ENCODE measurements at places on chromosomes 2 and 18. TPM values are rescaled to one million over a fixed set of nuclear protein-coding genes. Genes with fewer than 3 reads are reported as not detected.
A peak's percentile ranks its signal among the peaks of the same experiment; 100 is the strongest.

NPAS2 gene
- 13.9 TPM for total RNA-seq

- peak; percentile 52 for DNase-seq
Measured at GRCh38 chr2:149573760-149574159, 13.8 kb downstream of the MMADHC start.

DNA sequence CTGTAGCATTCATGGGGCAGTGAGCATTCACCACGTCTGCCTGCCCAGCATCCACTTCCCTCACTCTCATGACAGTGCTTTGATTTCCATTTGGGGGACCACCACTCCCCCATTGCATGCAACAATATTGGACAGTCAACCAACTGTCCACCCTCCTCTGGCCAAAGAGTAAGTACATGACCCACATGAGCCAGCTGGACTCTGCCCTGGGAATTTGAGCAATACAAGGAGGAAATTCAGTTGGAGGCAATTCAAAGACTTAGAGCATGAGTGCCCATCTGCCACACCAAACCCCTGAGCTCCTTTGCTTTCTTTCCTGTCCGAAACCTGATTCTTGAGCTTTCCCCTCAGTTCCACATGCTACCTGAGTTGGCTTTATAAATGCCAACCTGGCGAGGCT is 41.7 kb upstream of the PNO1 start:
- DNase-seq, result no peak

DNA sequence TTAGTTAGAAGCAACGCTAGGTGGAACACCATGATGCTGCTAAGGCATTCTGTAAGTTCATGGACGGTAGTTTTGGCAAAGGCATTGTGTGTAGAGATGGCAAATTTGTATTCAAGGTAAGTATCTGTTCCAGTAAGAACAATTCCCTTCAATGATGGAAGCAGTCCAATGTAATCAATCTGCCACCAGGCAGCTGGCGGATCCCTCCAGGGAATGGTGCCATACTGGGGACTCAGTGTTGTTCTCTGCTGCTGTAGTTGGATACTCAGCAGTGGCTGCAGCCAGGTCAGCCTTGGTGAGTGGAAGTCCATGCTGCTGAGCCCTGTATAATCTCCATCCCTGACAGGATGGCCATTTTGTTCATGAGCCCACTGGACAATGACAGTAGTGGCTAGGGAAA is 62.8 kb downstream of the ARL6IP6 start:
- no peak for DNase-seq

- DNase-seq, result no peak
Measured at GRCh38 chr18:54713386-54713785, 114.9 kb upstream of the RAB27B start.

INO80C gene
- 4.8 TPM for total RNA-seq

TSGA10 gene
- 1.9 TPM for total RNA-seq

DNA sequence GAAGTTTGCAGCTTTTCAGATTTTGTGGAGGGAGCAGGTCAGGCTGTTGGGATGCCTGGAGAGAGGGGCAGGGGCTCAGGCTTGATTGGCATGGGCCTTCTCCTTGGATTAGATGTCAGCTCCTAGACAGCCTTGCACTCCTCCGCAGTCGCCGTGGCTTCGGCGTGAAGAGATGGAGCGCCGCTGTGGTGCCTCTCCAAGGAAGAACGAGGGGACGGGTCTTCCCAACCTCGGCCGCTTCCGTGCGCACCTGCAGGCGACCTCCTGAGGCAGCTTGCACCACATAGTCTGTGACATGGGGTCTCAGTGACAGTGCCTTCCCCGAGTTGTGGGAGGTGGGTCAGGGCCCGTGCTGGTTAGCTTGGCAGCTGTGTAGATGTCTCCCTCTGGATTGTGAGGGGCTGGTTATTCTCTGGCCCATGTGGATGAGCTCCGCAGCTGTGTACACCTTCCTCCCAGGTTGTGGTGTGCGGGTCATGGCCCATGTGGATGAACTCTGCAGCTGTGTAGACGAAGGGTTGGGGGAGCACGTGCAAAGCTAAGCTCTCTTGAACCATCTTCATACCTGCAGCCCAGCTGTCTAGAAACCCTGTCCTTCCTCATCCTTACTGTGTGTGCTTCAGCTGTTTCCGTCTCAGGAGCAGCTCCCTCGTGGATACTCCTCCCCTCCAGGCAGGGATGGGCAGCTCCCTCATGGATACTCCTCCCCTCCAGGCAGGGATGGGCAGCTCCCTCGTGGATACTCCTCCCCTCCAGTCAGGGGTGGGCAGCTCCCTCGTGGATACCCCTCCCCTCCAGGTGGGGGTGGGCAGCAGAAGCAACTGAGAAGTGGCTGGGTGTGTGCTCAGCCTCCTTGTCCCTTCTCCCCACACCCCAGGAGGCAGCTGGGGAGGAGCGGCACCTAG is 170.3 kb downstream of the LDLRAD4 start:
- no peak for DNase-seq

NOSTRIN gene
- 0.43 TPM for total RNA-seq

DNA sequence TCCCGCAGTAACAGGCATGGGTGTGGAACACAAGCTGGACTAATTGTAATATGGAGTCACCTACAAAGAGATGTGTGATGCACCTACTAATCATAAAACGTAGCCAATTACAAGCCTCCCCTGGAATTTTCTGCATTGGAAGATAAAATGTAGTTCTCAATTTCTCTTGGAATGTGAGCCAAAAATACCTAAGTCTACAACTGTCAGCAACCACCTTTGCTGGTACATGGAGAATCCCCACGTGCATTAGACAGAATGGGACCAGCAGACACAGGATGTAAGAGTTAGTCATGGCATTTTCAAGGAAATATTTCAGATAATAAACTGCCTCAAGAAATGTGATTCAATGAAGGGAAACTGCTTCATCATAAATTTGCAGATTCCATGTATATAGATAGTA is 85.6 kb upstream of the DCC start:
- no peak for DNase-seq

GRCh38 chr2:5123582-5124196 is 568.5 kb upstream of the SOX11 start:
- no peak for DNase-seq

CPLX4 gene
- total RNA-seq, result under 0.01 TPM

COL6A3 gene
- total RNA-seq, result 1,329 TPM

GRCh38 chr2:47336259-47337238 is 66.4 kb upstream of the MSH2 start:
- DNase-seq, result no peak

GRCh38 chr2:132754392-132754791 is 84.4 kb upstream of the LYPD1 start:
- DNase-seq, result no peak

DNA sequence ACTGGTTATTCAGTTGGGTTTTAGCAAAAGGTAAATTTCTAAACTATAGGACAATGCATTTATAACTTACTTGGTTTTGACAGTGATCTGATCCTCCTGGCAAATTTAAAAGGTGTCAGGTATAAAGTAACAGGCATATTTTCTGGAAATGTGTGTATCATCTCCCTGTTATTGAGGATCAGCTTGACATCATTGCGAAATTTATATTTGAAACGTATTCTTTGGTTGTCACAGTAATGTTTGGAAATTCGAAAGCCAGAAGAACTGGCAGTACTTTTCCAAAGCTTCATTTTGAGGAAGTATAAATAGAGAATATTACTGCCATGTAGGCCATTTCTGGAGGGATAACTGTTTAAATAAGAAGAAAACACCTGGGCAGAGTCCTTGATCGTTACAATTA is 422.2 kb upstream of the NRXN1 start:
- DNase-seq, result no peak

GRCh38 chr2:230711224-230711623 is 1.4 kb upstream of the CAB39 start:
- DNase-seq, result no peak

GRCh38 chr2:51720826-51721225 is 688.9 kb upstream of the NRXN1 start:
- no peak for DNase-seq

TGFA gene
- total RNA-seq, result not detected

FIGN gene
- 1.6 TPM for total RNA-seq

RPRM gene
- total RNA-seq, result not detected

DNA sequence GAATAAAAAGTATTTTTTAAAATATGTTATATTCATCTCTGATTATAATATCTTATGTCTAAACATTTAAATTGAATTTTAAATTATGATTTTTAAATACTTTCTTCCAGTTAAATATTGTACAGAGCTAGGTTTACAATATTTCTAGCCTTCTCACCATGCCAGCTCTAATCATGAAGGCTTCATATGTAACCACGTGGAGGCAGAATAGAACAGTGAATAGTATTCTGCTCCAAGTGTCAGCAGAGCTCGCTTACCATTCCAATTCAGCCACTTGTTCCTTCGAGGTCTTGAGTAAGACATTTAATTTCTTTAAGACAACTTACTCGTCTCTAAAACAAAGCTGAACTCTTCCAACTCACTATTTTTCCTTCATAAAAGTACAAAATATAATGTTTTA is 871.8 kb downstream of the SUCLG1 start:
- DNase-seq, result no peak

- peak; percentile 60 for DNase-seq
Measured at GRCh38 chr2:231674587-231675338, 33.6 kb upstream of the PTMA start.

- peak; percentile 71 for DNase-seq
Measured at GRCh38 chr2:181466661-181467576, 9.7 kb downstream of the ITGA4 start.

DNA sequence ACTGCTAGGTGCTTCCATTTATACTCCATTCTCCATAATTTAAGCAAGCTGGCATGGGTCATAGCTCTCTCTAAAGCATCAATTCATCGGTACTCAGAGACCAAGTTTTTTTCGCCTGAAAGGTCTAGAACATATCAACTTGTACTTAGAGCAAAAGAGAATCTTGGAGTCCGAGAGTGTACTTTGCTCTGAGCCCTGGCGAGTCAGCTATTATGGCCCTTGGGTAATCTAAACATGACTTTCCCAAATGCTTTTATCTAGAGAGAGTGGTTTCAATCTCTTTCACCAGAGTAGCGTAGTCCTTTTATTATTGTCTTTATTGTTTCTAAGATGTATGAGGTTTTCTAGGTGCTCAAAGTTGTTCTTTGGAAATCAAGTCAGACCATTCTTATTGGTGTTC is 34.4 kb downstream of the MAIP1 start:
- no peak for DNase-seq

TEKT4 gene
- total RNA-seq, result not detected

MAP4K4 gene
- 95.0 TPM for total RNA-seq

DHRS9 gene
- not detected for total RNA-seq

DNA sequence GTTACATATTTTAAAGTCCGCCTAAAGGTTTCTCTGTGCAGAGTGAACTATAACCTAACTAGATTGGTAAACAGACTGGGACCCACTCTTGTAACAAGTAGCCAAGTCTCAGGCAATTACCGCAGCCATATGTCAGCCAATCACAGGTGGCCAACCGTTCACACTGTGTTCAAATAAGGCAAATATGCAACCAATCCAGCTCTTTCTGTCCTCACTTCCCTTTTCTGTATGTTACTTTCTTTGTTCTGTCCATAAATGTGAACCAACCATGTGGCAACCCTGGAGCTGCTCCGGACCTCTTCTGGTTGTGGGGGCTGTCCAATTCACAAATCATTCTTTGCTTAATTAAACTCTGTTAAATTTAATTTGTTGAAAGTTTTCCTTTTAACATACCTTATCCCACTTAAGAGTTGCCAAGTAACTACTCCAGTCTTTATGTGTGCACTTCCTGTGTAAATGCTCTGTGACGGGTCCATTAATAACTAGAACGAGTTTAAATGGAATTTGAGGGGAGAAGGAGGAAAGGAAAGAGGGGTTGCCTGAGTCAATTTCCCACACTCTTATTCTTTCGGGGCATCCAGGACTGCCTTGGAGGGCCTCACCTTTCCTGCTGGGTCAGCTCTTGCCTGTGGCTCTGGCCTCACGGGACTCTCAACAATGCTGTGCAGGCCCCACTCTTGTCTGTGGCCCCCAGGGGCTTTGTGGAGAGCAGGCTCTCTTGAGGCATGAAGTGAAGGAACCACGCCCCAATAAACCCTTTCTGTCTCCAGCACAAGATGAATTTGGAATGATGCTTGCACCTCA is 6.6 kb upstream of the RPL37A start:
- no peak for DNase-seq

DUSP2 gene
- 2.3 TPM for total RNA-seq

DNA sequence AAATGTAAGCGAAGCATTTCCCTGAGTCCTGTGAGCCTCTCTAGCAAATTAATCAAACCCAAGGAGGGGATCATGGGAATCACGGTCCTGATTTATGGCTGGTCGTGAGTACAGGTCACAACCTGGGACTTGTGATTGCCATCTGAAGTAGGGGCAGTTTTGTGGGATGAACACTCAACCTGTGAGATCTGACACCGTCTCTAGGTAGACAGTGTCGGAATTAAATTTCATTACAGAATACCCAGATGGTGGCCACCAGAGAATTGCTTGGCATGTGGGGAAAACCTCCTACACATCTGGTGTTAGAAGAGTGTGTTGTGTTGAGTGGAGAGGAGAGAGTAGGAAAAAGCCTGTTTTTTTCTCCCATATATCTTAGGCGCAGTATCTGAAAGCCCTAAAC is 12.5 kb downstream of the CAPN14 start:
- DNase-seq, result no peak

DNA sequence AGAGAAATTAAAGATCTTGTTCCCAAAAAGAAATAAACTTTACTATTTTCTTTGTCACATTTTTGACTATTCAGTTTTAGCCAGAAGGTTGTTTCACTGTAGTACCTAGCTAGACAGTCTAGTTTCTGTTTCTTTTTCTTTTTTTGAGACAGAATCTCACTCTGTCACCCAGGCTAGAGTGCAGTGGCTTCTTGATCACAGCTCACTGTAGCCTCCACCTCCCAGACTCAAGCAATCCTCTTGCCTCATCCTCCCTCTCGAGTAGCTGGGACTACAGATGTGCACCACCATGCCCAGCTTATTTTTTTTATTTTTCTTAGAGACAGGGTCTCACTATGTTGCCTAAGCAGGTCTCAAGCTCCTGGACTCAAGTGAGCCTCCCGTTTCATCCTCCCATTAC is 2.2 kb downstream of the RBM45 start:
- no peak for DNase-seq

DNA sequence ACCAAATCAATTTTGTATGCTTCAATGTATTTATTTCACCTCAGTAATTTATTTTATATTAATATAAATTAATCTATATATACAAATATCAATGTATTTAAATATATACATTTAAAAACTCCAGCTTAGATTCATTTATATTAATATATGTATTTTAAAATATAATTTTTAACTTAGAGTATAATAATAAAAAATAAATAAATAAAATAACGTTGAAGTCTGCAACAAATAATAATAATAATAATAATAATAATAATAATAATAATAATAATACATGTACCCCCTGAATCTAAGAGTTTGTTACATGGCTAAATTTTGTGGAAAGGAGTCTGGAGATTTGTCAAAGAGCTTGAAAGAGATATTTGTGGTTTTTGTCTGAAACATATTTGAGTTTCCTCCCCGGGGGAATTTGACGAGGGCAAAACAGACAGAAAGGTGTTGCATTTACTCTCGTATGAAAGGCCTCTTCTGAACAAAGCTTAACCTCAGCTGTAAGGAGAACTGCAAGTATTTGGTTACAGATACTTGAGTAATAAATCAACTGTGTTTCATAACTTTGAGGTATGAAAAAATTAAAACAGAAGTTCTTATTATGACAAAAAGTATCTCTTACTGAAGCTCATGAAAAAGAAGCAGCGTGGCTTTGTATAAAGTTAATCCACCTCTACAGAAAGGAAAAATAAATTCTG is 93.4 kb downstream of the CDH19 start:
- DNase-seq, result no peak

GRCh38 chr18:35430721-35431373 is 53.7 kb upstream of the ZNF396 start:
- DNase-seq, result peak; percentile 46

All from fibroblast of villous mesenchyme (primary cell).